ENCODE measurements at places on chromosomes 5 and 9.

DNA sequence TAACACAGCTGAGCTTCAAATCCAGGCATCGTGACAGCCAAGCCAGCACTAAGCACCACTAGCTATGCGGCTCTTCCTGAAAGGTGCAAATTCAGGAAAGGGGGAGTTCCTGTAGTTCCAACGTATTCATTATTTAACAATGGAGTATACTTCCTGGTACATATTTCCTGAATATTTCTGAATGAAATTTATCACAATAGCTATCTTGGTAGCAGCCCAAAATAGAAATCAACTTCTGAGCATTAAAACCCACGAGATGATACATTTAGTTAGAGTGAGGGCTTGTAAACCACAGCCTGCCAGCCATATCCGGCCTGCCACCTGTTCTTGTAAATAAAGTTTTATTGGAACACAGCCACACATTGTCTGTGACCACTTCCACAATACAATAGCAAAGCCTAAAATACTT lies 109.7 kb upstream of the RETREG1 start:
- no peak for DNase-seq

GRCh38 chr9:126513159-126514036 lies 100.3 kb upstream of the LMX1B start:
- DNase-seq: no peak

DNA sequence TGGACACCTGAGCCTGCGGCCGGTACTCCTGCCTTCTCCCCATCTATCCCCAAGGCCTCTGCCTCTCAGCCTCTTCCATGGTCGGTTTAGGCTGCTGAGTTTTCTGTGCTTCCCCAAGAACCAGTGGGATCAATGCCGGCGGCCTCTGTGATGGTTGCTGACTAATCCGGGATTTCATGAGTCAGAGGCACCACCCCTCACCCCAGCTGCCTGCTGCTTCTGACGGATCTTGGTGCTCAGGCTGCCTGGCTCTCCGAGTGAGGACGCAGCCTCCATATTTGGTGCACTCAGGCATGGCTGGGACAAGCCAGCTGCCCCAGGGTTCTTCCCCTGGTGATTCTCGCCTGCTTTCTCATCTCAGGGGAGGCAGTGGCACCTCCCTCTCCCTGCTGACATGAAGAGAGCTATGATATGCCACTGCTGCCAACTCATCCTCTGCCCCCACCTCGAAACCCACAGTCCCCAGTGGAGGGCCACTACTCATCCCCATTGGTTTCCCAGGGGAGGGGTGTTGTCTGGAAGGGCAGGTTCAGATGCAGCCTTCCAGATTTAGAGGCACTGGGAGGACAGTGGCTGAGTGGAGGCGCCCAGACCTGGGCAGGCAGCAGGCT lies 3.3 kb upstream of the MAN1B1 start:
- DNase-seq: no peak

DNA sequence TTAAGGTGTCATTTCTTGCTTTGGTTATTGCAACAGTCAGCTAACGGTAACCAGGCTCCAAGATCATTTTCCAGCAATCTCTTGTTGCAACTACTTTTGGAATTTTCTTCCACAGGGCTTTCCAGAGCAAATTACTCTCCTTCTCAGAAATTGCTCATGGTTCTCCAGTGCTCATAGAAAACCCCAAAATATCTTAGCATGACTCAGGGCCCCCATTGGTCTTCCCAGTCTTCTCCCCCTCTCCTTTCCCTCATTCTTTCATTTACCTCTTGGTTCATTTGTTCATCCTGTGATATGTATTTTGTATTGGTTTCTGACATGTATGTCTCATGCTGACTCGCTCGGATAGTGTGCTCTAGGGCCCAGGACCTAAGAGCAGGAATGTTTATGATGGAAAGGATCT lies 35.6 kb downstream of the WWC1 start:
- no peak for DNase-seq

DNA sequence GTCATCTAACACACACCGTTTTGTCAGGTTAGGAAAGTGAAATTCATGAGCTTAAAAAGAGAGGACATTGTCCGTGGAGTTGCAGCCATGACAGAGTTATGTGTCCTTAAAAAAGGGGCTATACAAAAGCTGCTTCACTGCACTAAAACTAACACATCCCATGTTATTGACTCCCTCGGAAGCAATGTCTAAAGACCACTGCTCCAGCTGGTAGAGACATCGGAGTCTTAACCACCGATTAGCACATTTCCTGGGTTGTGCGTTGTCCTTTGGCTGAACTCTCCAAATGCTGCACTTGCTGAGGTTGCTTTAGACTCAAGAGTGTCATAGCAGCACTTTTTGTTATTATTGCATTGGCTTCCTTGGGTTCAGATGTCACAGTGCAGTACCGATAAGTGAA lies 128.3 kb upstream of the C9orf72 start:
- DNase-seq: no peak

GRCh38 chr5:123611406-123611709 lies 99.4 kb downstream of the CSNK1G3 start:
- DNase-seq: no peak

DNA sequence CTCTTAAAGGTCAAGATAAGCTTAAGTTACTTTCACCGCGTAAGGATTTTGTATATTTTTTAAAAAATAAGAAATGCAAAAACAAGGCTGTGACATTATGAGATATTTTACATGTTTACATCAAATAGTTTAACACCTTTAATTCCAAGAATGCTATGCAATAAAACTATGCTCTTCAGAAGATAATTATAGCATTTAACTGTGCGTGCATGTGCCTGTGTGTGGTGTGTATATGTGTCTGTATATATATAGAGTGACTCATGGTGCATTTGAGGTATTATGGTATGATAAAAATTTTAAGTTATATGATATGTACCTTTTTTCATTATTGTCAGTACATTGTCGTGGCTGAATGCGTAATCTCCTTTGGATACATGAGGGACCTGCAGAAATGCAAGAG lies 539.3 kb downstream of the PDE4D start:
- DNase-seq: no peak

- no peak for DNase-seq
Measured at GRCh38 chr9:131013771-131014676, 5.0 kb downstream of the LAMC3 start.

DNA sequence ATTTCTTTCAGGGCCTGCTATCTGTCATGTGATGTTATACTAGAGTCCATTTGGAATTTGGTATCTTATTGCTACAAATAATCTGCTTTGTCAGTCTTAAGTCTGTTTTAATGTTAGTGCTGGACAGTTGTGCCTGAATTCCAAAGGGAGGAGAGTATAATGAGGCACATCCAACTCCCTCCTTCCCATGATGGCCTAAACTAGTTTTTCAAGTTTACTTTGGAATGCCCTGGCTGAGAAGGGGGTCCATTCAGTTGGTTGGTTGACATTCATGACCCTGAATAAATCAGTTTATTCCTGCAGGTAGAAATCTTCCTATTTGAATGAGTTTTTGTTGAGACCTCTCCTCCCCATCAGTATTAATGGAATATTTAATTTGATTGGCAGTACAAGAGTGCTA lies 9.4 kb upstream of the LRRTM2 start:
- DNase-seq: no peak

DNA sequence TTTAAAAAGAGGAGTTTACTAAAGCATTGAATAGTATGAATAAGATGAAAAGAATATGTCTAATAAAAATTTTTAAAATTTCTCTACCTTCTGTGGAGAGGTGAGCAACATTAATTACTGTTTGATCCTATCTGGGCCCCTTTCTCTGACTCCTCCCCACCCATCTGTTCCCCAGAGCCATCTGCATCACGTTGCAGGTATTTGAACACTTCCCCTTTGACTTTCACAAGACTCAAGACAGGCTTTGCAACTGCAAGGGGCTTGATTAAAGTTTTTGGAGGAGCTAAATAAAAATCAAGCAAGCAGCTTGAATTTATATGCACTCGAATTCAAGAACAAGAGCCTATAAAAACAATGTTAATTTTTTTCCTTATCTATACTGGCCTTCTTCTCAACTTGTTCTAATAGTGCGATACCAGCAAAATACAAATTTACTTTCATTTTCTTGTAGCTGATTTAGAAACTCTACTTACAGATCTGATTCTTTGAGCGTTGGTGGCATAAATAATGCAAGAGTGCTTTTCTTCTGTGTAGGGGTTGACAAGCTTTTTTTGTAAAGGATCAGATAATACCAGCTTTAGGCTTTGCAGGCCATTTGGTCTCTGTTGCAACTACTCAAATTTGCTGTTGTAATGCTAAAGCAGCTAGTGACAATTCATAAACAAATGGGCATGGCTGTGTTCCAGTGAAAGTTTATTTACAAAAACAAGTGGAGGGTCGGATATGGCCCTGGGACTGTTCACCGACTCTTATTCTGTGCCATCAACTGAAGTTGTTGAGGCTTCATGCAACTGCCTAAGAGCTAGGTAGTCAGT lies 21.2 kb downstream of the TXNDC8 start:
- DNase-seq: no peak

DNA sequence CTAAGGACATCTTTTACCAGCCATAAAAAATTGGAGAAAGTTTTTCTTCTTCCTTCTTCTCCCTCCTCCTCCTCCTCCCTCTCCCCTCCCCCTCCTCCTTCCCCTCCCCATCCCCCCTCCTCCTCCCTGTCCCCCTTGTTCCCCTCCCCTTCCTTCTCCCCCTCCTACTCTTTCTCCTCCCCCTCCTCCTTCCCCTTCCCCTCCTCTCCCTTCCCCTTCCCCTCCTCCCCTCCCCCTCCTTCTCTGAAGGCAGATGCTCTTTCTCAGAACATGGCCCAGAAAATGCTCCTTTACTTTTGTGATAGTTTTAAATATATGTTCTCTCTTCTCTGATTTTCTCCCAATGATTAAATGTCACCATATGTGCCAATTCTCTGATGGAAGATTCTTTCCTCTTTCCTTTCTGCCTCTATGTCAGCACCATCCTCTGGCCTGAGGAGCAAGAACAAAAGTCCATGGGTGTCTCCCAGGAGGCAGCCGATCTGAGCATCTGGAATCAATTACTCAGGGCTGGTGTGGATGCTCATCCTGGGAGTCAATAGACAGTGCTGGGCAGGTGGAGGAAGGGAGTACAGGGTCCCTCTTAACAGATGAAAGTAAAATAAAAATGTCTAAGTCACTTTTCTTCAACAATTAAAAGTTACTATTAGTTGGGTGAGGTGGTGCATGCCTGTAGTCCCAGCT lies 63.0 kb upstream of the GNA14 start:
- DNase-seq: no peak

- DNase-seq: no peak
Measured at GRCh38 chr9:5392285-5392684, 45.4 kb downstream of the PLGRKT start.

DNA sequence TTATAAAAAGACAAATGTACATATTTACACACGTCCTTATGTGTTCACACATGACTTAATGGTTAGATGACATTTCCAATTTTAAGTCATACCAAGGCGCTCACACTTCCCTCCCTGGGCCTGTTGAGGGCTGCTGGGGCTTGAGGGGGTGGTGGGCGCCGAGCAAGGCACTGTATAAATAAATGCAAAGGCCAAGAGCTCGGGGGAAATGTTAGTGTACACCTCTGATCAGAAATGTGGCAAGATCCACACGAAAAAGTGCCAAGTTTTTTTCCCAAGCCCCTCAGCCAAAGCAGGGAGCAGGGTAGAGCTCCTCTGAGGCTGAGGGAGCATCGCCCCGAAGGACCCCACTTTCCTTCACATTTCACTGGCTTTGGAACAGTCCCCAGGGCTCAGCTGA lies 7.5 kb downstream of the IRF1 start:
- no peak for DNase-seq

GRCh38 chr9:108672475-108673190 lies 183.2 kb downstream of the ACTL7B start:
- DNase-seq: no peak

DNA sequence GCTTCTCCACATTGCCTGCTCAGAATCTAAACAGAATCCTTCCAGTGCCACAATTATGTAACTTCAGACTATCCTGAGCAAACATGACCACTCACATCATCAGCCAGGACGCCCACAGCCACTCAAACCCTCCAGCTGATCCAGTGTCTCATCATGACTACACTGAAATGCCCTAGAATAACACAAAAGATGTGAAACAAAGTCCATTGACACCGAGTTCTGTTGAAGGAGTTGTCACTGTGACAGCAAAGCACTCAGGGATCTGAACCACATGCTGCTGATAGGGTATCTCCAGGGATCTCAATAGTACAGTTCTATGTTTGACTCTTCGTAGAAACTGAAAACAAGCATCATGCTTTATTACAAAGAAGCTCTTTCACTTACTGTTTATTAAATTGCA lies 150.2 kb downstream of the GABBR2 start:
- DNase-seq: no peak

DNA sequence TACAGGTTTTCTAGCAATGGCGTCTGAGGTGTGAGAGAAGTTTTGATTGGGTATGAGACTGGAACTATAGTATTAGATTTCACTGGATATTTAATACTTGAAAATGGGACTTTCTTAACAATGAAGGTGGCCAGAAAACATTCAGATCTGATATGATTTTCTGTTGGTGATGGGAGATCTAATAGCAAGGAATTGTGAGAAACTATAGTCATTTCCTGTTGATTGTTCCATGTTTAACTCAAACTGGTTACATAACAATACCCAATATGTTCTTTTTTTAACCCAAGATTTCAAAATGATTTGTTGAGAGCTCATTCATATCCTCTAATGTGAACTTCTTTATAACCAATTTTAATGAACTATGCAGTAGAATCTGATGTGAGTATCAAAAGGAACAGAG lies 793.2 kb upstream of the RGMB start:
- no peak for DNase-seq

DNA sequence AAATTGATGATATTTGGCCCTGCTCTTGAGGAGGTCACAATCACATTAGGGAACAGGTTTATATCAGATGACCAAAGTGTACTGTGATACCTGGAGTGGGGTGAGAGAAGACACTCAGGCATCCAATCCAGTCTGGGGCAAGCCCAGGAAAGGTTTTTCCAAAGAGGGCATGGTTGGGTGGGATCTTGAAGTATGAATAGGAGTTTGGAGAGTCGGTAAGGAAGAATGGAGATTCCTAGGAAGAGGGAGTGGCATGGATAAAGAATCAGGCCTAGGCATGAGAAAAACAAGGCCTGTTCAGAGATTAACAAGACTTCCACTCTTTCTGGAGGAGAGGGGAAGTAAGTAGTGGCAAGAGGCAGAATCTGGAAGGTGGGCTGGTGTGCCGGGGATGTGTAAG lies 91.1 kb downstream of the MVB12B start:
- DNase-seq: no peak

GRCh38 chr5:57338068-57338867 lies 144.3 kb downstream of the ACTBL2 start:
- DNase-seq: no peak

DNA sequence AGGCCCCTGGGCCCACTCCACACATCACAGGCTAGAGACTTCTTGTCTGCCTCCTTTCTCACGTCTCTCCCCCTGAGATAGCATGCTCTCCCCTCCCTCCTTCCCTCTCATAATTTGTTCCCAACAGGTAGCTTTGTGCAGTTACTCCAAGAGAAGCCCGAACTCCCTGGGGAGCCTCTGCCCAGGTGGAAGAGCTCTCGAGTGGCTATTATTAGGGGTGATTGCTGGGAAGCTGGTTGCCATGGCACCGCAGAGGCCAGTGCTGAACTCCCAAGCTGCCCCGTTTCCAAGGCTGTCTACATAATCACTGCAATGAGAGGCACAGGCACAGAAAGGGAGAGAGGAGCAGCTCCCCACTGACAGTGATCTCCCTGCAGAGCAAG lies 104.7 kb upstream of the GPR151 start:
- no peak for DNase-seq
